ENCODE measurements at places on chromosomes 16 and 17.

- DNase-seq = no peak
Measured at GRCh38 chr16:29830774-29831173, 10.5 kb downstream of the MVP start.

- DNase-seq = no peak
Measured at GRCh38 chr16:72979974-72980373, 68.0 kb downstream of the ZFHX3 start.

DNA sequence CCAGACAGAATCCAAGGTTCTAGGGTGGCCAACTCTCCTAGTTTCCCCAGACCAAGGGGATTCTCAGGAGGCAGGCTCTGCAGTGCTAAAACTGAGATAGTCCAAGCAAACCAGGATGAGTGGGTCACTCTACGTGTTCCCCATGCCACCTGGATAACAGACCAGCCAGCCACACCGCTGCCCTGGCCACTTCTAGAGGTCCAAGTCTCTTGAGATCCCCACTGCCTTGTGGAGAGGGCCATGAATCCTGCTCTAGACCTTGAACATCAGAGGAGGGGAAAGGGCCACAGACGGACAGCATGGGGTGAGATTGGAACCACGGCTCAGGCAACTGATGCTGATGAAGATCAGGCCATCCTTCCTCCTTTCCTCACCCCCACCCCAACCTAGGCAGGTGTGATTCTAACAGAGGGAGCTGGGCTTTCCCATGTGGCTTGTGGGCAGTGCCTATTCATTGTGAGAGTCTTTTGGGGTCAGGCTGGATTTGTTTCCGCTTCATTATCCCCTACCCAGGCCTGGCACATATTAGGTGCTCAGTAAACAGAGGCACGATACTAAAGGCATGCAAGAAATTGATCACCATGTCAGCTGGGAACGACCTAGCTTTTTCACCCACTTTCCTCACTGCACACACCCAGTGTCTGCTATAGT, 16.8 kb upstream of the TVP23A start:
- DNase-seq = no peak

DNA sequence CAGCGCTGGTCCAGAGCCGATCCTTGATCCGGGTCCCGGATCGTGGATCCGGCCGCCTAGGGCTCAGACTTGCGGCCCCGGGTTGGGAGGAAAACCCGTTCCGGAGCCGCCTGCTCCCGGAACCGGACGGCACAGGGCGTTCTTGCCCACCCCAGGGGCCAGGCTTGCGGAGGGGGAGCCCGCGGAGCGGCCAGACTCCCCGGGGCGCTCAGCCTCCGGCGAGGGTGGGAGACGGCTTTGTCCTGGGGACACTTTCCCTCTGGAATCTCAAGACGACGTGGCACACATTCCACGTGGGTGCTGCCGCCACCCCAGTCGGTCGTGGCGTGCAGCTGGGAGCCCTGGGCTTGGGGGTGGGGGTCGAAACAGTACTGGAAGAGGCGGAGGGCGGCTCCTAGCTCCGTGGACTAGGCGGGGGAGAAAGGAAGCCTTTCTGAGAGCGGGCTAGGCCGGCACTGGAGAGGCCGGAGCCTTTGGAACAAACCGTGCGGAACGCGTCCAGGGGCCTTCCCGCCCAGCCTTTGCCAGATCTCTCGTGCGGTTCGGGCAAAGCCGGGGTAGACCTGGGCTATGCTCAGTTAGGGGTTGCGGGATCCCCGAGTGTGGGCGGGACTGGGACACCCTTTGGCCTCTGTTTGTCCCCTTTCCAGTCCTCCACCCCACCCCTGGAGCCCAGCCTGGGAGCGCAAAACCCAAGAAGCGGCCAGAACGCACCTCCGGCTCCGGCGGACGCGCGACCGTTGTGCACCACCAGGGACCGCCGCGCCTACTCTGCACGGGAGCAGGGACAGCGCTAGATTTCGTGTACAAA, 26.5 kb downstream of the SREBF1 start:
- no peak for DNase-seq

DNA sequence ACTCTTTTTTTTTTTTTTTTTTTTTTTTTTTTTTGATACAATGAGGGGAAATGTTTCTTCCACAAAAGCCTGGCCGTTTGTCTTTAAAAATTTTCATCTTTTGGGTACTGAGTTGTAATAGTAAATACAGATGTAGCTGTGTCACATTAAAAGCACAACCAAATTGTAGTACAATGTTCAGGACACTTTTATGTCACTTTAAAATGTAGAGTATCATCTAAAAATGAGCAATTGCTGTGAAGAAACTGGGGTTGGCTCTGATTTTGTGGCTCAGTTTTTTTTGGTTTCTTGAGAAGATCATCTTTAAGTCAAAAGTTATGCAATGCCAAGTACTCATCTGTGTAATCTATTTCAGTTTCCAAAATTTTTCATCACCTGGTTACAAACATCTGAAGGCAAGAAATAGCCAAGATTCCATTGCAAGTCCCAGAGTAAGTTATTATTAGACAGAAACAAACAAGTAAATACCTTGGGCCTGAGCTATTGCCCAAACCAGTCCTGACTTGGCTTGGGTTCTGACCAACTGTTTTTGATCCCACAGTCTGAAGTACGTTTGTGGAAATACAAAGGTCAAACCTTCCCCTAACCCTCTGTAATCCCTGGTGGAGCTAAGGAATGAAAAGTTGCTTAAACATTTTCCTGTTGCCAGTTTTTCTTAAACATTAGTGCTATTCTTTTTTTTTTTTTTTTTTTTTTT, 717.2 kb downstream of the WWOX start:
- DNase-seq = no peak

GRCh38 chr17:59161477-59161876, 5.9 kb downstream of the PRR11 start:
- no peak for DNase-seq

Measured in activated CD4-positive, CD25-positive, alpha-beta regulatory T cell (primary cell).